CMK (cell line): ENCODE measurements at places on chromosomes 3 and 15.

- no peak for DNase-seq
Measured at GRCh38 chr3:136819731-136820679, 1.1 kb downstream of the SLC35G2 start.

DNA sequence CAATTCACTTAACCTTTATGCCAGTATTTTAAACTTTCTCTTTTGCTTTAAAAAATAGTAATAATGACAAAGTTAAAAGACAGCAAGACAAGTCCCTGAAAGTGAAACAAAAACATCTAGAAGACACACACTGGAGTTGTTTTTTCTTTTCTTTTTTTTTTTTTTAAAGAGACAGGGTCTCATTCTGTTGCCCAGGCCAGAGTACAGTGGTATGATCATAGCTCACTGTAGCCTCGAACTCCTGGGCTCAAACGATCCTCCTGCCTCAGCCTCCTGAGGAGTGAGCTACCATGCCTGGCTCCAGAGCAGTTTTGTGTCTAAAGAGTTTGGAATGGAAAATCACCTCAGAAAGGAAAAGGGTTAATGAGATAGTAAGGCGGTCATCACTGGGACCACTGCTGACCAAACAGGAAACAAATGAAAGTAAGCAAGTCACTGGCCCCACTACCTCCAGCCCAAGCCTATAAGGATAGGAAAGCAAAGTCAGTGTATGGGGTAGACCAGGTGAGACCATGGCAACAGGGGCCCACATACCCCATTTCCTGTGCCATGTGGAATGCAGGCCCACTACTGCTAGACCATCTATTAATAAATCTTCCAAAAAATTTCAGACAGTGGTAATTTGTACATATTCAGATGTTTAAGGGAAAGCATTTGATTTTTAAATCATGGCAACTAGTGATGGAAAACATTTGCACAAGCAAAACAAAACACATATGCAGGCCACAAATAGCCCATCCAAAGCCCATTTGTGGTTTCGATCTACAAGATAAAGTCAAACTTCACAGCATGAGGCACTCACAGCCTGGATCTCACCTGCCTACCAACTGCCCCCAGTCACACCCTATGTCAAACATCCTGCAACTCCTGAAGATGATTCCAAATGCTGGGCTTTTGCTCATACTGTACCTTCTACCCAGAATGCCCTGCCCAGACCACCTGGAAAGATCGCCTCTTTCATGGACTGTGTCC lies 62.6 kb downstream of the OSBPL10 start:
- DNase-seq, result no peak

DNA sequence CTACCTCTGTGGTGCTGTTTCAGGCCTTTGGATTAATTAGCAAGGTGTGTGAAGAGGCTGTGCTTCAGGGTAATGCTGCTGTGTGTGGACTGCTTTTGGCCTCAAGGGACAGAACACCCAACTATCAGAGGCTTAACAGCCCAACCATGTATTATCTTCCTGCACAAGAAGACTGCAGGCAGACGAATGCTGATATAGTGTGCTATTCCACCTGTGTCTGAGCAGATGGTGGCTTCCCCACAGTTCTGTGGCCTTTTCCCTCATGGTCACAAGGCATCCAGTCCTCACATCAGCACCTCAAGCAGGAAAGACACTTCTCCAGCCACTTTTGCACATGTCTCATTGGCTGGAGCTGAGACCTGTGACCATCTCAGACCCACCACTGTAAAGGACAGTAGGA lies 76.6 kb downstream of the CHCHD6 start:
- no peak for DNase-seq

DNA sequence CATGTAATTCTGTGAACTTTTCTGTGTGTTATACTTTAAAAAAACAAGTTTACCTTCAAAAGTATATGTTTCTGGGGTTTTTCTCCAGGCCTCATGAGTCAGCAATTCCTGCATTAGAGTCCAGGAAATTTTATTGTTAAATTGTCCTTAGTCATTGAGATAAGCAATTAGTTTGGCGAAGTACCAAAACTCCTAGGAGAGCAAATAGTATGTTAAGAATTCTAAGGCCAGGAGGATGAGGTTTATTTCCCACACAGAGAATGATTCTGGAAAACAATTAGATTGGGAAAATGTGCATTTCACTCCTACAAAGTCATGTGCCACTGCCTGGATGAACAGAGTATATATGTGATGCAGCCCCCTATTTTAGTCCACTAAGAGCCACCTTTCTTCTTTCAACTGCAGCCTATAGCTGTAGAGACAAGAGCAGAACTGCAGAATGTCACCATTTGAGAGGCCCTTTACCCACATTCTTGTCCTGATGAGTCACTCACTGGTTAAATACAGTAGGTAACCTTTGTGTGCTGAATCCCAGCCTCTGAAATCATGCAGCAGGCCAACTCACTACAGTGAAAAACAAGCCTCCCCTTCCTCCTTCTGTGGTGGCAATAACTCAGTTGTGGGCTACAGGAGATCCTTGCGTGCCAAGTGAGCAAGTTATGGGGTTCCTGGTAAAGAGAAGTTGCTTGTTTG lies 452.8 kb upstream of the THBS1 start:
- DNase-seq, result peak; percentile 8

- no peak for DNase-seq
Measured at GRCh38 chr3:183812761-183813445, 12.5 kb downstream of the MAP6D1 start.

GRCh38 chr3:10729439-10729838 lies 86.6 kb upstream of the SLC6A11 start:
- DNase-seq, result no peak

DNA sequence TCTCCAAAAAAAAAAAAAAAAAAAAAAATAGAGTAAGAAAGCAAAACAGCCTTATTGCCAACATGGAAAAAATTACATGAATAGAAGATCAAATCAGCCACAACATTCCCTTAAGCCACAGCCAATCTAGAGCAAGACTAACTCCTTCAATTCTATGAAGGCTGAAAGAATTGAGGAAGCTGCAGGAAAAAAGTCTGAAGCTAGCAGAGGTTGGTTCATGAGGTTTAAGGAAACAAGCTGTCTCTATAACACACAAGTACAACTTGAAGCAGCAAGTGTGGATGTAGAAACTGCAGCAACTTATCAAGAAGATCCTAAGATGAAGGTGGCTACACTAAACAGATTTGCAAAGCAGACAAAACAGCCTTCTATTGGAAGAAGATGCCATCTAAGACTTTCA lies 9.3 kb downstream of the PARL start:
- DNase-seq, result no peak

GRCh38 chr3:101095693-101096430 lies 102.6 kb upstream of the ABI3BP start:
- no peak for DNase-seq

DNA sequence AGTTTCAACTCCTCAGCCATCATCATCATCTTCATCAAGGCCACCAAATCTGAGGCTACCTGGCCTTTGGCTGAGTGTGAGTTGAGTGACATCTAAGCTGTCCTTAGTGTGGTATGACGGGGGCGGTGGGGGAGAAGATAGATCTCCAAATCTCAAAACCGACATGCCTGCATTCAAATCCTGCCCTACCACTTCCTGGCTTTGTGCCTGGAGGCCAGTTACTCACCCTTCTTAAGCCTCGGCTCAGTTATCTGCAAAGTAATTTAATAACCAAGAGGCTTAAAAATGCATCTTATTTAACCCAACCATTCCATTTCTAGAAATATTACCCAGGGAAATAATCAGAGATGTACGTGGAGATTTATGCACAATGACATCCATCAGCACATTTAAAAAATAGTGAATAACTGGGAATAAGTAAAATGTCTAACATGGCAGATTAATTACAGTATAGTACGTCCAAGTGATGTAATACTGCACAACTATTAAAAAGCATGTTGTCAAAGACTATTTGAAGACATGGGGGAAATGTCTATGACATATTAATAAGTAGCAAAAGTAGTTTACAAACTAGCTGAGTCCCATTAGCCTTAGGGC lies 167.4 kb downstream of the NTRK3 start:
- DNase-seq, result no peak

DNA sequence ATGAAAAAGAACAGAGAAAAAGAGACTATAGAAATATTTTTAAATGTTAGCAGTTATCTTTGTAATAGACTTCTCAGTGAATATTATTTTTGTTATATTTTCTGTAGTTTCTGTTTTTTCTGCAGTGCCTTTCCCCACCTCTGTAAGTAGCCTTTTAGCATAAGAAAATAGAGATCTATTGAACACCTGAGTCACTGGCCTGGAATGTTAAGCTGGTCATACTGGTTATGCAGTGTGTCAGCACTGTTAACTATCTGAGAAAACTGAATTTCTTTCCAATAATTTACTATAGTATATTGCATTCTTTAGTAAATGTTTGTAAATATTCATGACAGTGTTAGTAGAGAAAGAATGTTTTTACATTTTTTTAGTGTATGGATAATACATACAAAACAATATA lies 79.8 kb downstream of the NECTIN3 start:
- DNase-seq, result no peak

- no peak for DNase-seq
Measured at GRCh38 chr3:142348460-142348859, 99.4 kb downstream of the XRN1 start.

- no peak for DNase-seq
Measured at GRCh38 chr3:152278756-152279427, 10.2 kb downstream of the MBNL1 start.

GRCh38 chr15:45184562-45185041 lies 3.2 kb downstream of the SHF start:
- no peak for DNase-seq

DNA sequence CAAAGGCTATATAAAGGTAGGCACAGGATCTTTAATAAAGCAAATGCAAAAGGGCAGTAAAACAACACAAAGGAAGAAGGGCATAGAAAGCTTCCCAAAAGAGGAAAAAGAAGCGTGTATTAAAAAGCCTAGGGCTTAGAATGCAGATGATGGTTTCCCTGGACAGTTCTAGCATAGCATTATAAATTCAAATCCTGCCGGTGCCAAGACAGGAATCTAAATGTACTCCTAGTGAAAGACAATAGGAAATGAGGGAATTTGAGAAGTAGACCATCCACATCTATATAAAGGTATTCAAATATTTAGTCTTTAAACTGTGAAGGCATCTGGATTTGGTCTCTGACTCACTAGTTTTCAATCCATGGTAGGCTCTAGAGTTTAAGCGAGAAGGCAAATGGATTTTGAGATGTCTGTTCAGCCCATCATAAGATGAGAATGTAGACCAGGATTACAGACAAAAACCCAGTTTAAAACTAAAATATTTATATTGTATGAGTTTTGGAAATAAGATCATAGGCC lies 431.8 kb downstream of the TBL1XR1 start:
- no peak for DNase-seq

DNA sequence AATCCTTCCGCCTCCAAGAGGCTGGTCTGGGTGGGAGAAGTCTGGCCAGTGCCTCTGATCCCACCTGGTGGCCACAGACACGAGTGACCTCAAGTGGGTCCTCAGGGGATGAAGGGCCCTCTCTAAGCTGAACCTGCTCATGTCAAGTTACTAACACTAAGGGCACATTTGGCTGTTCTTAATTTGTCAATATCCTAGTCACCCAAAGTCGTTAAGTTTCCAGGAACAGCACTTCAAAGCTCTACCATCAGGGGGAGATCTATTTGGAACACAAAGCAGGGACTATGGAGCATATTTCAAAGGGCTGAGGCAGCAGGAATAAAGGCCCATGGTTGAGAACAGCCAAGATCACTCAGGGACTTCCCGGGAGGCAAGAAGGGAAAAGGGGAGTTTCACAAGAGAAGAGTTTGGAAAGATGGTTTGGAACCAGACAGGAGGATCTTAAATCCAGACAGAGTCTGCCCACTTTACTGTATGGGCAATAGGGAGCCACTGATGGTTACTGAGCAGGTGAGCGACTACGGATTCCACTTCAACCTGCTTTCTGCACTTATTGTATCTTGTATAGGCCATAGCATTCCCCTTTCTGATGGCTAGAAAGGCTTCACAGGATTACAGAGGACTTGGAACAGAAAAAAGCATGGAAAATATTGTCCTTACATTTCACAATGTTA lies 13.7 kb downstream of the OXTR start:
- no peak for DNase-seq

DNA sequence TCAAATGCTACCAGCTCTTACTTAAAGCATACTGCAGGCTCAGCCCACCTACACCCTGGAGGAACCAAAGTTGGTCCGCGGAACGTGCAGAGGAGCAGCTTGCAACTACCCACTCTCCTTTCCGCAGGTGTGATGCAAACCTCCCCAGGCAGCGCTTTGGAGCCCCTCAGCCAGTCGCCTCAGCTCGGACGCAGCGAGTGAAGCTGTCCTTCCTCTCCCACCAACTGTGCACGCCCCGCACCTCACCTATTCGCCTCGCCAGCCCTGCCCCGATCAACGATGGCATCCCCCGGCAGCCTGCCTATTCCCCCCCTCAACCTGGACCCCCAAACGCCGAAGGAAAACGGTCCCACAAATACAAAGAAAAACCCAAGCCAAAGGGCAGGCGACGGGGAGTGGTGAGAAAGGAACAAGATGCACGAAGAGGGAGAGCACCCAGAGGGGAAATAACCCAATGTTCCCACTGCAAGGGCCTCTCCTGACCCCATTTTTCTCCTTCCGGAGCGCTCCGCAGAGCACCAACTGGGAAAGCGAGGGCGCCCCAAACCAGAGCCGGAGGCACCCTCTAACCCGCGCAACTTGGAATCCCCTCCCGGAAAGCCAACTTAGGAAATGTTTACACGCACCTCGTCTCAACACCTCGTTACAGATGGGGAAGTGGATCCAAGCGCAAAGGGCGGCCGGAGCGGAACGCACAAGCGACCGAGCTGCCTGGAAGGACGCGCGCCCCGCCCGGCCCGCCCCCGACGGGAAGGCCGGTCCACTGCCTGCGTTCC lies 665 bp downstream of the GLB1 start:
- no peak for DNase-seq

DNA sequence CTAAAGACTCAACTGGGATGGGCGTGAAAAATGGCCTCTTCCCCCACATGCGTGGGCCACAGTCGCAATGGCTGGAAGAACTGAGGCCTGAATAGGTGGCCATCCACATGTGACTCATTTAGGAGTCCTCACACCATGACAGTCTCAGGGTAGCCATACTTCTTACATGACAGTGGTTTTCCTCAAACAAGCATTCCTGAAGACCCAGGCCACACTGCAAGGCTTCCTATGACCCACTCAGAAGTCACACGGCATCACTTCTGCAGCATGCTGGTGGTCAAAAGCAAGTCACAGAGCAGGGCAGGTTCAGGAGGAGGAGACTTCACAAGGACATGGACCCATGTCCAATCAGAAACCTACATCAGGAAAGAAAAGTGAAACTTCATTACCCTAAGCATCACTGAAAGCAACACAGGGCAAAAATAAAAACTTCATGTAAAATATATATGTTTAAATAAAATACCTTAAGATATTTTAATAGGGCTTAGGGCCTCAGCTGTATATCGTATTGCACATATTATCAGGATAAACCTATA lies 257.1 kb downstream of the OPA1 start:
- DNase-seq, result no peak

- DNase-seq, result no peak
Measured at GRCh38 chr15:99433757-99434450, 131.9 kb upstream of the MEF2A start.

GRCh38 chr3:71416876-71417275 lies 166.7 kb downstream of the FOXP1 start:
- DNase-seq, result no peak

DNA sequence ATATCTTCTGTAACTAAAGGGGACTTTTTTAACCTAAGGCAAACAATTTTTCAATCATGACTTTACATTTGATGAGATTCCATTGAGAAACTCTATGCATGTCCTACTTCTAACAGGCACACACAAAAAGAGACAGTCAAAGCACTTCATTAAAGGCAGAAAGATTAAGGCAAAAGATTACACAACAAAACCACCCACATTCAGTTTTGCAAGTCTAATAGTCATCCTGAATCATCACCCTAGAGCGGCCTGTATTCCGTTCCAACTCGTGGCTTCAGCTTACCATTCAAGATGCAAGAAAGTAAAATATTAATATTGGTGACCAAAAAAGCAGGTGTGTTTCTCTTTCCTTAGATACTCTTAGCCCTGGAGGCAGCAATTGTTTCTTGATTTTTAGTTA lies 205.9 kb downstream of the P3H2 start:
- DNase-seq, result no peak
